ENCODE measurements at places on chromosomes 3 and 15.

DNA sequence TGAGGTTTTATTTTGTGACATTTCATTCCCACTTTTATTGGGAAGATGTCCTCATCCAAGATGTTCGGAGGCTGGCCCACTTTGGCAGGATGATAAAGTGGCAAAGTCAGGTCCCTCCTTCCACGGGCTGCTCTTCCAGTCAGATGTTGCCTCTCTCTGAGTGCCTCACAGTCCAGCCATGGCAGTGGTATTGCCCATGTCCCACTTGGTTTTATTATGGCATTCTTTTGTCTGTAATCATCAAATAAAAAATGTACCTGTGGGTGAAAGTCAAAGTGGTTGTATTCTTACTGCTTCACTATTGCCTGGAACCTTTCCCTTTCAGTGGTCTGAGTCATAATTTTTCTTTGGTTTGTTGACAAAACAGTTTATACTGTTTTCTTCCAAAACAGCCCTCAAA is 20.2 kb downstream of the ARNT2 start:
- DNase-seq, result no peak

- DNase-seq, result no peak
Measured at GRCh38 chr3:113269661-113270060, 58.3 kb downstream of the BOC start.

DNA sequence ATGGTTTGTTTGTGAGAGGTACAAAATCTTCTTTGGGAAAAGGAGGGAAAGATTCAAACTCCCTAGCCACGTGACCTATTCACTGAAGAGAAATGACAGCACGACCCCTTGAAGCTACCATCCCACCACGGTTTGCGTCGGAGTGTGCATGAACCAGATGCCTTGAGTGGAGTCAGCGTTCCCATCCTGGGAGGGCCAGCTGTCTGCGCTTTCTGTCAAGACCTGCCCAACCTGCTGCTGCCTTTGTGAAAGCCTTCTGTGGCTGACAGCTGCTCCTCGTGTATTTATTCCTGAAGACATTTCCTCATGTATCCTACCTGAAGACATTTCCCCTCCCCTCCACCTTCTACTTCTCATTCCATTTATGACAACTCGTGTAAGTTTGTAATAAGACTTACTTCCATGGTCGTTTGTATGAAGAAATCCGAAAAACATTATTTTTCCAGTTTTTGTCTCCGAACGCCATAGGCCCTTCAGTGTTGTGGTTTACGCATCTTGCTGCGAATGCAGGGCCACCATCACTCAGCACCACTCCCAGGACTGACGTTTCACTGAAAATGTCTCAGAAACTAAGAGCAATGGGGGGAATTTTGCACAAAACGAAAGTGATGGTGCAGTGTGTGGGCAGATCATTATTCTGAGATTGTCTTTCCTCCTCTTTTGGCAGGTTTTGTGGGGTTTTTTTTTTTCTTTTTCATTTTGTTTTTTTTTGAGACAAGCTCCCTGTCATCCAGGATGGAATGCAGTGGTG is 18.9 kb downstream of the EBLN2 start:
- DNase-seq, result no peak

DNA sequence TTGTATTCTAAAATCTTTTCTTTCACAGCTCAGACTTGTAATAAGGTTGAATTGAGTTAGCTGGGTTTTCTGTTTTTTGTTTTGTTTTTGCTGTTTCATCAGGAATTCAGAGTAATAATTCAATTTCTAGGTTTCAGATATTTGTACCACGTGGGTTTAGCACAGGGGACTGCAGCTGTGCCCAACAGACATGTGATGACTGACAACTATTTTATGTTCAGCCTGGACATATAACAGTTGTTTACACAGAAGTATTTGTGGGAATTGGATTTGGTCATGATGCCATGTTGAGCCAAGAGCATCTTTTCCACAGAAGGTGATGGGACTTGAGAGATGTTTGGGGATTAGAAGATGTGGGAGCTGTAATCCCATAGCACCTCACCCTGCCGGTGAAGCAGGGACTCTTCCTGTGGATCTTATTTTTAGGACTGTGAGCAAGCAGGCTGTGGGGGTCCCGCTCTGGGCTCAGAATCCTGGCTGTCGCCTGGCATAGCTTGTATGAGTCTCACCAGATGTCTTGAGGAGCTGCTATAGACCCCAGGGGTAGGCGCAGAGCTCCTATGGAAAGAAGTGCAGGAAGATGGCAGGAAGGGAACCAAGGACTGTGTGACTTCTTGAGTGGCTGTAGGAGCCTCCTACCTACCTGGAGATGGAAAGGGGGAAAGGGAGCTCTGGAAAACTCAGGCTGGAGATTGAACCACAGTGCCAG is 23.7 kb downstream of the PXYLP1 start:
- no peak for DNase-seq

GRCh38 chr15:92947071-92947730 is 47.1 kb downstream of the CHD2 start:
- DNase-seq, result peak; percentile 64

DNA sequence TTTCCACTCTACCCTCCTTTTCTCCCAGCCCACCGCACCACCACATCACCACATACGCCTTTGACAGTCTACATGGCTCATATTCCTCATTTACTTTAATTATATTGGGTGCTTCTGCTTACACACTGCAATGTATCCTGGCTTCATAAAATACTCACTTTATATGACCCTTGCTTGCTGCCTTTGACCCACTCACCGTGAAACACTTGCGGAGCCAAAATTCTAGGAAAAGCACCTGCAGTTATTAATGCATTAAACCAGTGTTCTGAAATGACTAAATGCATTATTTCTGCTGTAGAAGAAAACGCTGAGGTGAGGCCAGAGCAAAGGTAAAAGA is 217.5 kb upstream of the ICE2 start:
- DNase-seq, result no peak

DNA sequence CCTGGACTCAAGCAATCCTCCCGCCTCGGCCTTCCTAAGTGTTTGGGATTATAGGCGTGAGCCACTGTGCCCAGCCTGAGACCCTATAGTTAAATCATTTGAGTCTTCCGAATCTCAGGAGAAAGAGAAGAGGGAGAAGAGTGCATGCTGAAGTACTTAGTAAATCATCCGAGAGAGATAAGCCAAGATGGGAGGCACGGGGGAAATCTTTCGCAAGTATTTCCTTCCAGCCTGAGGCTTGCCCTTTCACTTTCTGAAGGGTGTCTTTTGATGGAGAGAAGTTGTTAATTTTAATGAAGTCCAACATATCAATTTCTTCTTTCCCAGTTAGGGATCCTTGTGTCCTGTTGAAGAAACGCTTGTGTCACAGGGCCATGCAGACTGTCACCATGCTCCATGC is 97.1 kb upstream of the SLC6A6 start:
- DNase-seq, result no peak

DNA sequence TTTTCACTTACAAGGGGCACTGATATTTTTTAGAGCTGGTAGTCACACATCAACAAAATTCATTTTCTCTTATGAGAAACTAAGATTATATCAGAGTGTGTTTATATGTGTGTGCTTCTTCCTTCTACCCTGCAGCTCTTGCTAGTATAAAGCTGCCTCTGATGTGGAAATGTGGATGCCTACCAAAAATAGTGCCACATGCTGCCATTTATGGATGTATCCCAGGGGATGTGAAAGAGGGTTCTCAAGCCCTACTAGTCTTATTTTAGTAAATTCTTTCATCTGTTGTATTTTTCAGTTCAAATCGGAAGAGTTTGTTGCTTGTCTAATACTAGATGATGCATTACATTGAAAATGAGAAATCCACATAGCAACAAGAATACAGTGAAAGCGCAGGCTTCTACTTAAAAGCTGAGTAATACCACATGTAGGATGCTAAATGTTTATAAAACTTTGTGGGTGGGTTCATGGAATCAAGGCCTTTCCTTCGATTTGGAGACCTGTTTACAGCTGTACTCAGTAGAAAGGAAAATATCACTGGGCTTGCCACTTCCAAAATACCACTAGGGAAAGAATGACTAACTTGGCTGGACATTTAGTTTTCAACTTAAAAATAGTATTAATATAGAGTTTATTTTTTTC is 399.2 kb downstream of the EPHA3 start:
- no peak for DNase-seq

DNA sequence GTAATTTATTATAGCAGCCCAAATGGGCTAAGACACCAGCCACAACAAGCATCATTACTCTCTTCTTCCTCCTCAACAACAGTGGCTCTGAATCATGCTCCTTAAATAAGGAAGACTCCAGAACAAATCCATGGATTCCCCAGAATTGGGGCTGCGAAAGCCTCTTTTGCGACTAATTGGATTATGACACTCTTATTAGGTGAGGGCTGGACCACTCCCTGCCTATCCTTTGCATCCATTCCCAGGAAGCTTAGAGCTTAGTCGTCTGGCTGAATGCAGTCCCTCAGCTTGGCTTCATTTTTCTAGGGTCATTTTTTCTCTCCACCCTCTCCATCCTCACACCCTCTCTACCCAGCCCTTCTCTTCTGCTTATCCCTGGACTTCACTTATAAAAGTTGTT is 227.7 kb downstream of the ZNF621 start:
- DNase-seq, result no peak

- no peak for DNase-seq
Measured at GRCh38 chr3:122800706-122801237, 5.9 kb downstream of the SLC49A4 start.

DNA sequence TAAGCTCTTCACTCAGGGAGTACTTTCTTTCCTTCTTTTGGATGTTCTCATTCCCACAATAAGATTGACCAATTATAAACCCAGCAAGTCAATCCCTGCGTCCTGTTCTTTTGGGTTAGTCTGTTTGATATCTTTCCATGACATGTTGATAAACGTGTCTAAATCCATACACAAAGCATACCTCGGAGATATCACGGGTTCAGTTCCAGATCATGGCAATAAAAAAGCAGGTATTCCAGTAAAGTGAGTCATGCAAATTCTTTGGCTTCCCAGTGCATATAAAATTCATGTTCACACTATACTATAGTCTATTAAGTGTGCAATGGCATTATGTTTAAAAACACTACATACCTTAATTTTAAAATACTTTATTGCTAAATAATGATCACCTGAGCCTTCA is 667.7 kb downstream of the MAGI1 start:
- no peak for DNase-seq

DNA sequence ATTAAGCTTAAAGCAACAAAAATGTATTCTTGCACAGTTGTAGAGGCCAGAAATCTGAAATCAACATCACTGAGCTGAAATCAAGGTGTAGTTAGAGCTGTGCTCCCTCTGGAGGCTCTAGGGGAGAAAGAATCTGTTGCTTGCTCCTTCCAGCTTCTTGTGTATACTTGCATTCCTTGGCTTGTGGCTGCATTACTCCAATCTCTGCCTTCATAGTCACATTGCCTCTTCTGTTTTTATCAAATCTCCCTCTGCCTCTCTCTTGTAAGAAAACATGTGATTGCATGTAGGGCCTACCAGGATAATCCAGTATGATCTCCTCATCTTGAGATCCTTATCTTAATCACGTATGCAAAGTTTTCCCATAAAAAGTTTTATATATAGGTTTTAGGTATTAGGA is 487.9 kb upstream of the SGO1 start:
- DNase-seq, result no peak

DNA sequence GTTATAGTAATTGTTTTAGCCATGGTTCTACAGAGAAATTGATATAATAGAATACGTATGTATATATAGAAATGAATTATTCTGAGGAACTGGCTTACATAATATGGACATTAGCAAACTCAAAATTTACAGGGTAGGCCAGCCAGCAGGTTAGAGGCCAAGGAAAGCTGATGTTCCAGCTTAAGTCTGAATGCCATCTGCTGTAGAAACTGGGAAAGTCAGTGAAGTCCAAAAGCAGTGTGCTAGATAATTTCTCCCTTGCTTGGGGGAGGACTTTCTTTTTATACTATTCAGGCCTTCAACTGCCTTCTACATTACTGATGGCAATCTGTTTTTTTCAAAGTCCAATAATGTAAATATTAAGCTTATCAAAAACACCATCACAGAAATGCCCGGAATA is 1174.7 kb downstream of the ZPLD1 start:
- DNase-seq, result no peak

DNA sequence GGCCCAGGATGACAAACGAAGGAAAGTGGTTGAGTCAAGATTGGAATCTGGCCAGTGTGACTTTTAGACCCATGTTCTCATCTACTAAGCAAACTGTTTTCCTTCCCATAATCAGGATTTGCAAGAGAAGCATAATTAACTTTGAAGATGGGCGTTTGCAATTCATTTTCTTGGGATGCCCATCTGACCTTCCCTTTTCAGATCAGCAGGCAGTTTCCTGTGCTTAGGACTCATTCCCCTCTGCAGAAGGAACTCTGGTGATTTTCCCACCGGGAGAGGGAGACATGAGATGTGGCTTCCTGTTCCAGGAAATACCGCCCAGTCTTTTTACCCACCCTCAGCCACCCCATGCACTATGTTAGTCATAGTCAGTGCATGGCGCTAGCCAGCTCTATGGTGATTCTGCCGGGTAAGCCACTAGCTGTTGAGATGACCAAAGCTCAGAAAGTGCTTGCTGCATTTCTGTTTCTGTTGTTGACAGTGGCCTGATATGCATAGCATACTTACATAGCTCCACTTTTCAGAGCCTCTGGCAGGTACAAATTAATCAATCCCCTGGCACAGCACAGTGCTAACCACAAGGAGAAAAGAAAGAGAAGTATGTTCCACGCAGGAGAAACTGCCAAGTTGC is 129.4 kb downstream of the VGLL4 start:
- peak; percentile 62 for DNase-seq

DNA sequence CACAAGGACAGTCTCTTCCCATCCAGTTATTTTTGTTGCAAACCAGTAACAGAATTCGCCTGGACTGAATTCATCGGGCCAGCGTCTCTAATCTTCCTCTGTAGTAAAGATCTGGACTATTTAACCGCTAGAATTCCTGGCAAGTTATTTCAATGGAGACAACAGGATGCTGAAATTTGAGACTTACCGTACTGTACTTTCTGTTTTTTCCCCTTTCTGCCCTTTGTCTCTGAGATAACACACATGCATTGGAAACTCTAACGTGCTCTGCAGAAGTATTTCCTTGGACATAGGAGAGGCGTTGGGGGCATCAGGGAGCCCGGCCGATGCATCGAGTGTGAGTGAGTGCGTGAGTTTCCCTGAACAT is 61.5 kb downstream of the ASB7 start:
- no peak for DNase-seq

GRCh38 chr3:193241716-193242115 is 694 bp downstream of the PLAAT1 start:
- no peak for DNase-seq

- no peak for DNase-seq
Measured at GRCh38 chr15:31954374-31955172, 75.7 kb upstream of the CHRNA7 start.

GRCh38 chr3:76026379-76026778 is 241.0 kb upstream of the ZNF717 start:
- no peak for DNase-seq

- DNase-seq, result peak; percentile 47
Measured at GRCh38 chr3:172717493-172718088, 6.7 kb upstream of the NCEH1 start.

- no peak for DNase-seq
Measured at GRCh38 chr3:114089675-114090074, 33.1 kb downstream of the QTRT2 start.

GRCh38 chr3:46539443-46540005 is 26.6 kb downstream of the LRRC2 start:
- no peak for DNase-seq

GRCh38 chr15:78212008-78212407 is 22.4 kb downstream of the ACSBG1 start:
- DNase-seq, result no peak

Data from KBM-7 (cell line).